ENCODE measurements at places on chromosomes 7 and 10. TPM values are rescaled to one million over a fixed set of nuclear protein-coding genes. Genes with fewer than 3 reads are reported as not detected.

- no peak for DNase-seq
Measured at GRCh38 chr7:99326408-99326782, 697 bp downstream of the ARPC1A start.

GPC2 gene
- 1.4 TPM for total RNA-seq

CDH23 gene
- 11.6 TPM for total RNA-seq

DNA sequence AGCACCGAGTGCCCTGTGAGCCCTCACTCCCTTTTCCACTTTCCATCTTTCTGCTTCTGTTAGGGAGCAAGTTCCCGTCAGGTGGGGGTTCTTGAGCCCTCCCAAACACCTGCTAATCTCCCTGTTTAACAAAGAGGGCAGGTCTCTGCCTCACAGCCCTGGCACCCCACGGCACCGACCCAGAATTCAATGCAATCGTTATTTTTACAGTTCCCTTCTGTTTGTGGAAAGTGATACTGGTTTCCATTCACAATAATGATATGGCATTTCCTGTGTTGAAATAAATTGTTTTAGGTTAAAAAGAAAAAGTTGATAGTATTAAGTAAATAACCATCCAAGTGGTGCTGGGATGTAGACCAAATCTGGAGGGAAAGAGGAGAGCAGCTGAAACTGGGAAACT is 38.8 kb upstream of the SLC29A3 start:
- DNase-seq = no peak

GRCh38 chr7:64618785-64619456 is 47.0 kb upstream of the ZNF107 start:
- DNase-seq = no peak

DNA sequence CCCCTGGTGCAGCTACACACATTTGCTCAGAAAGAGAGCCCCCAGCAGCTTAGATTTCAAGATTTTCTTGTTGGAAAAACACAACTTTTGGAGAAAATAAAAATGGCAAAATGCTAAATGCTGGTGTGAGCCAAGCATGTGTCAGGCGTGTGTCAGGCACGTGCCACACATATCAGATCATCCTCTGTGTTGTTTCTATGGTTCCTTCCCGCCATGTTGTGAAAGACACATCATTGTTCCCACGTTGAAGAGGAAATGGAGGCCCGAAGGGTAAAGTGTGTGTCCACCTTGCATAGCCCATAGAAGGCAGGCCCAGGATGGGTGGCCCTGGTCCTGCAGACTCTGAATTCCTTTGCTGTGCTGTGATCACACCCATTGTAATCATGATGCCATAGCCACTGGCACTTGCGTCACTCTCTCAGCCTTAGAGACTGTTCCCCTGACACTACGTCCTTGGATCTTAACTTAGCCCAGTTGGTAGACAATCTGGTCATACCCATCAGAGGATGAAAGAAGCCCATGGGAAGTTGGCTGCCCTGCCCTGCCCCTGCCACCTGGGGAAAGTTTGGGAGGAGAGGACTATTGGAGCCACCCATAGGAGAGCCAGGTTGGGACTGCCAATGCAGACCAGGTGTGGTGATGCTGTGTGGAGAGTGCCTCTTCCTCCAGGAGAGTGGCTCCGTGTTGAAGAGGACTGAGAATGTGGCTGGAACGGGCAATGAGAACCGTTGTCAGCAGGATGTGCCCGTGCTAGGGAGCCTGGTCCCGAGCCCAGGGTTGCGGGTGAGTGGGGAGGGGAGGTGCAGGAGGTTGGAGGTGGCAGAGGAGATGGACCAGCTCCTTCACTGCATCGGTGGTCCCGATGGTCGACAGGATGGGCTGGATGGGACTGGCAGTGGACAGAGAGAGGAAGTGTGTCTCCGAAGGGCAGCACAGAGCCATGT is 65.6 kb upstream of the IGFBP3 start:
- no peak for DNase-seq

GRCh38 chr10:49408519-49409306 is 12.8 kb upstream of the DRGX start:
- DNase-seq = no peak

DNA sequence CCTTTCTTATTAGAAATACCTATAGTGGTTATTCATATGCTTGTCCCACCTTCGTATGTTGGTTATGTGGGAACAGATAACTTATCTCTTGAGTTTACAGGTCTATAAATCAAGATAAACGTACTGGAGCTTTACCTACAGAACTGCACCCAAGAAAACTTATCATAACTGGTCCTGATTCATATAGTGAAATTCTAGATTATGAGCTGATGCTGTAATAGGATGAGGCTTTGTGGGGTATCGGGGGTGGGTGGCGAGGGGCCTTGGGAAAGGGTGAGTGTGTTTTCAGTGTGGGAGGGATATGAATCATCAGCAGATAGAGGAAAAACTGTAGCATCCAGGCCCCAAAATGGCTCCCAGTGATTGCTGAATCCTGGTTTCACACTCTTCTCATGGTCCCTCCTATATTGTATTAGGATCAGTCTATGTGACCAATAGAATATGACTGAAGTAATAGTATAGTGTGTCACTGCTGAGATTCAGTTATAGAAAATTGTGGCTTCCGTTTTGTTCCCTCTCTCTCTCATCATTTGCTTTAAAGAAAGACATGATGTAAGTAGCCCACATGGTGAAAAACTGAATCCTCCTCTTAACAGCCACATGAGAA is 706.8 kb upstream of the LRRTM3 start:
- DNase-seq = no peak

- DNase-seq = no peak
Measured at GRCh38 chr7:33039257-33039902, 23.2 kb downstream of the NT5C3A start.

- DNase-seq = no peak
Measured at GRCh38 chr10:79355420-79356017, 8.2 kb downstream of the PPIF start.

DNA sequence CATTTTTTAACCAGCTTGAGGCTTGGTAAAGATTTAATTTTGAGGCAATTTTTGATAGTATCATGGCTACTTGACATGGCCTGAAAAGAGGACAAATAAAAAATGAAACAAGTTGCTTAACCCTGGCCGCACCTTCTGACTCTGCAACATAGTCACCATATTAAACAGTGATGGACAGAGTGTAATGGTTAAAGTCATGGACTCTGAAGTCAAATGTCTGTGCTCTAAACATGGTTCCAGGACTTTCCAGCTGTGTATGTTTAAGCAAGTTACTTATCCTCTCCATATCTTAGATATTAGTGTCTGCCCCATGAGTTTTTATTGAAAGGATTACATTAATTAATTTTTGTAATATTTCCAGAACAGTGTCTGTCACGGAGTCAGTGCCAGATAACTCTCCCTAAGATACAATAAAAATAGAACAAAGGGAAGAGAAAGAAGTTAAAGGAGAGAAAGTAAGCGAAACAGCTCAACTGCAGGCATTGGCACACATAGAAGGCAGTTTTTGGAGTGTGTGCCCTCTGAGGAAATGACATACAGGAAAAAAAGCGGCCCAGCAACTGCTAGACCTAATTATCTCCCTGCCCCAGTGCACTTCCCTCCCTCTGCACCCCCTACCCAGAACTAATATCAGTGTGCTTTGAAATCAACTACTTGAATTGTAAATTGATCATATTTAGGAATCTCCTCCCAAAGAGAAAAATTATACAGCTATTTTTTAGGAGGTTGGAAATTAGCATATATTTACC is 65.3 kb downstream of the MACC1 start:
- no peak for DNase-seq

DNA sequence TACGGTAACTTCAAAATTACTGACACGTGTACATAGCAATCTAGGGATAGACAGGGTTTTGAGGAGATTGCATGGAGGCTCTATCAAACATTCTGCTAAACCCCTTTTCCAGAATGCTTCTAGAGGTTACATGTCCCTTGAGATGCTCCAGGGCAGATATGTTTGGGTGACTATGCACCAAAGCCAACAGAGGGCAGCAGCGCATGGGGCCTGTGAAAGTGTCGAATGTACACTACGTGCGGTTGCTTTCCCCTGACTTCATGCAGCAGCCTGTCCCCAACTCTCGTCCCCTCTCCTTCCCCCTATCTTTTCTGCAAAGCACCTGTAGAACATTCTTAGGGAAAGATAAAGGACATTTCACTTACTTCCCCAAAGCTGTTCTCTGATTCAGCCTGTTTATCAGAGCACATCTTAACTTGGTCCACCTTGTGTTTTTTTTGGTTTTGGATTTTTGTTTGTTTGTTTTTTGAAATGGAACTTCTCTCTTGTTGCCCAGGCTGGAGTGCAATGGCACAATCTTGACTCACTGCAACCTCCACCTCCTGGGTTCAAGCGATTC is 90.2 kb downstream of the UBE3C start:
- DNase-seq = no peak

NYAP1 gene
- 0.66 TPM for total RNA-seq

GRCh38 chr10:104824380-104825006 is 183.4 kb downstream of the SORCS3 start:
- DNase-seq = no peak

DNA sequence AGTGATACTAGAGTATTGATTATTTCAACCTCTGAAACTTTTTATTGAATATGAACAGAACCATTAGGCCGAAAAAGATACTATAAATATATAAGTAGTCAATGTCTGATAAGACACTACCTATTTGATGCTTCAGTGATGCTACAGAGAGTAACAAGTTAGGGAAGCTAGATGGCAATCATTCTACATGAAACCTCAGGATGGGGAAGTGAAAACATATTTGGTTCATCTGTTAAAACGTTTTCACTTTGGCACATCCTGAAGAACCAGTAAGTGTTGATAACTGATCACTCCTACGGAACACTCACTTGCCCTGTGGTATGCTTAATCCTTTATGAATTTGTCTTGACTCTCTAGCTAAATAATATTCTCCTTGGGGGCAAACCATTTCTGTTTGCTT is 1064.9 kb downstream of the NXPH1 start:
- DNase-seq = no peak

DNA sequence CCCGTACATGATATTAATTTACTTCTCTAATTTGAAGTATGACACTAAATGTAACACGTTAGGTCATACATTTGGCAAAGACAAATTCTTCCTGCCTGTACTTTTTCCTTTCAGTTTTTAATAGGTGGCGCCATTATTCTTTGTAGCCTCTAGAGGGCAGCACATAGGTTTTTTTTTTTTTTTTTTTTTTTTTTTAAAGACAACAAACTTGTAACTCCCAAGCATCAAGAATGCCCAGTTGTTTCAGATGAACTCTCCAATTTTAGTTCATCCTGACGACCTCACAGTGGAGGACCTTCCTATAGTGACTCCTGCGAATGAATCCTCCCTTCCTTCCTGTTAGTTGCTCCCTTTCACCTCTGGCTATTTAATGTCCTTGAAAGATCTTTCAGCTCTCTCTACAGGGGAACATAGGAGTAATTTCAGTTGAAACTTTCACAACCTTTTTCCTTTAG is 139.3 kb upstream of the HDAC9 start:
- DNase-seq = no peak

DNA sequence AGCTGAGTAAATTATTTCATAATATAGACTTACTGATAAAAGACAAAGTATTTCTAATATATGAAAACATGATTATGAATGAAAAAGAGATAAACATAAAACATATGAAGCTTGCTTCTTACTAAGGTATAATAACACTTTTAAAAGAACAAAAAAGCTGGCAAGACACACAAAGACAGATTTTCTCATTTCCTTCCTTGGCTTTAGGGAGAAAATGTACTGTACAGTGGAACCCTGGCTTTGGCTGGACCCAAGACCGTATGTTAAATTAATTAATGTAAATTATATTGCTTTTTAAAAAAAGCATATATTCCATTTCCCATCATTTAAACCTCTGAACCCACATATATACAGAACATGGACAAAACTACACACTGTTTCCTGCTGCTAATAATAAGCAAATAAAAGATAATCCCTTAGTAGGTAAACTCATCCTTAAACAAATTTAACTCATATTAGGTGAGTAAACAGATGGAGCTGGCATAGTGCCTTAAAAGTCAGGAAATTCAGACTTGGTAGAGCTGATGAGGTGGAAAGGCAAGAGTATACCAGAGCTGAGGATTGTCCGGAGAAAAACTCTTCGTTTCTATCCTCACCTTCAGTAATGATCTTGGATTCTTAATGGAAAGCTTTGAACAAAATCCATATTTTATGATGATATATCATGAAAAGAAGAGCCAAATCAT is 1016.4 kb upstream of the KCND2 start:
- DNase-seq = no peak

RHOBTB1 gene
- total RNA-seq = 14.6 TPM

DNA sequence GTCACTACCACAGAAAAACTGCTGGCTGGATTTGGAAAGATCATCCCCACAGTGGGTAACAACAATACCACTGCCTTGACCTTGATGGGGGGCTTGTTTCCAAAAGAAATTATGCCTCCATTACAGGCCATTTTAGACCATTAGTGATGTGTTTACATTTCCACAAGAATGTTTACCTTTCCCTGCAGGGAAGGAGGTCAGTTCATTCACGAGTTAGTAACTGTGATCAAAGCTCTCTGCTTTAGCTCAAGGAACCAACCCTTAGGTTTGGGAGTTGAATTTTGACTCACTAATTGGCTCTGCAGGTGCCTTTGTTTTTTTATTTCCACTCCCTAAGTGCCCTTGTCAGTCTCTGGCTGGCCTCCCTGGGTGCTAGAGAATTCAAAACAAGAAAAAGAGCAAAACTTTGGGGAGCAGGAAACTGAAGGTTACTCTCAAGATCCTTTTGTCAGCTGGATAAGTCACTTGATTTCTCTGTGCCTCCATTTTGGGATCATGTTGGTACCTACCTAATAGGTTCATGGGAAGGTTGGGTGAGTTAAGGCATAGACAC is 41.1 kb upstream of the NUPR2 start:
- DNase-seq = no peak

- DNase-seq = no peak
Measured at GRCh38 chr7:122803323-122803722, 82.9 kb downstream of the CADPS2 start.

CLDN3 gene
- total RNA-seq = not detected

GRCh38 chr10:48457949-48458661 is 146.8 kb downstream of the ARHGAP22 start:
- peak; percentile 31 for DNase-seq

AMZ1 gene
- total RNA-seq = 0.16 TPM

GRCh38 chr7:95470452-95470851 is 15.3 kb upstream of the ASB4 start:
- DNase-seq = no peak

- DNase-seq = no peak
Measured at GRCh38 chr10:89555688-89556445, 20.5 kb upstream of the SLC16A12 start.

DNA sequence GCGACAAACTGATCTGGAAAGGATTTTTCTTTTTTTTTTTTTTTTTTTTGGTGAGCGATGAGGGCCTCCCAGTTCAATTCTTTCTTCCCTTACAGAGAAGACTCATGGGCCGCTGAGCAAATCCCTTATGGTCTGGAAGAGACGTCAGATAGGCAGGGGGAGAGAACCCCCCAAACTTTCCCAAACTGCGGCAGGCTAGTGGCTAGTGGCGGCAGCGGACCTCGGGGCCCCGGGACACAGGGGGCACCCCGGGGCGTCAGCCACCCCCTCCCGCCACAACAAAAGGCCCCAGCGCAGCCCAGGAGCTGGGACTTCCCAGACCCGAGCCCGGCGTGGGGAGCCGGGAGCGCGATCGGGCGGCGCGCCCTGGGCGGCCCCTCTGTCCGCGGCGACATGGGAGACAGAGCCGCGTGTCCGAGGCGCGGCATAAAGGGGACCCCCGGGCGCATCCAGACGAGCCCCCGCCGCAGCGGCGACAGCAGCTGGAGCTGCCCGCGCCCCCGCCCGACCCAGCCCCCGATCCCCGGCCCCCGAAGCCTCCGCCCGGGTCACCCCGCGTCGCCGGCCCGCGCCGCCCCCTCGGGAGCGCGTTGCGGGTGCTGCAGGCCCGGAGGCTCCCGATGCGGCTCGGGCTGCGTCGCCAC is 755 bp downstream of the FAM171A1 start:
- no peak for DNase-seq
